ENCODE measurements at places on chromosomes 11 and 22. TPM values are rescaled to one million over a fixed set of nuclear protein-coding genes. Genes with fewer than 3 reads are reported as not detected.

The APOBEC3B gene
- total RNA-seq = 0.90 TPM

The LRRC74B gene
- total RNA-seq = not detected

The AMBRA1 gene
- 46.9 TPM for total RNA-seq

The C11orf21 gene
- total RNA-seq = not detected

The SHANK2 gene
- total RNA-seq = 4.9 TPM

The SLC22A12 gene
- total RNA-seq = not detected

DNA sequence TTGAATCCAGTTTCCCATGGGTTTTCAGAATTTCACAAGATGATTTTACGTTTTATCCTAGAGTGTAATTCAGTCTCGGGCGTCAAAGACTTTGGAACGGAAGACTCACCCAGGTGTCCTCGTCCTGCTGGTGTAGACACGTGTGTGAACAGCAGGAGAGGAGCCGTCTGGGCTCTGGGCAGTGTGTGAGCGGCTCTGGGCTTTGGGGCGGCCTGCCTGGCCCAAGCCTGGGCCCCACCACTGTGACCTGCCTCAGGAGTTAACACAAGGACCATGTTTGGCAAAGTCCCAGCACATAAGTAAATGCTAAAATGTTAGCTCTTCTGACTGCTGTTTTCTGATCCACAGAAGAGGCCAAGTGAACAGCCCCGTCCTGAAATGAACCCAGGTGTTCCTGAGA is 1093.3 kb downstream of the BRD1 start:
- DNase-seq = no peak

DNA sequence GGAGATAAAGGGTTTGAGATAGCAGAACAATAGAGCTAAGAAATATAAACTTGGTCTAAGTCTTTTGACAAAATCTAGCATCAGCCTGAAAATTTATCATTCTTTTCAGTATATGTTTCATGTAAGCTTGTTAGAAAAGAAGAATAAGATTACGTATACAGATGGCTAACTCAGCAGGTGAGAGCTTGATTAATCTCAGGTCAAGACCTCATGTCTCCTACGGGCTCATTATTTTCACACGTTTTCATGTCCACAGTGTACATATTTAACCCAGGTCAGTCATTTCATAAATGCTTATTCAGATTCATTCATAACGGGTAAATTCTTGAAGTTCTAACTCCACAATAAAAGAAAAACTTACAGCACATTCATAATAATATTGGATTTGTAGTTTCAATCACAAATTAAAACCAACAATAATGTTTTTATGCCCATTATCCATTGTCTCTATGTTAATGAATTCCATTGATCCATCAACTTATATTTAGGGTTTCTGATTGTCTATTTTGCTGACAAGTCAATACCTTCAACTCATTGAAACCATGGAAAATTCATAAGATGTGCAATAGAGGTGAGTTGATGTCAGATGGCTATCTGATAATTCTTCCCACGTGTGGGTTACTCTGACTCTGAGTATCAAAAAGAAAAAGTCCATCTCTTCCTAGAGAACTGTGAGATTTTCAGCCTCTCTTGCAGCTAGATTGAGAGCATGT is 102.6 kb downstream of the CASP12 start:
- no peak for DNase-seq

- DNase-seq = no peak
Measured at GRCh38 chr11:19912115-19912957, 199.7 kb downstream of the NAV2 start.

DNA sequence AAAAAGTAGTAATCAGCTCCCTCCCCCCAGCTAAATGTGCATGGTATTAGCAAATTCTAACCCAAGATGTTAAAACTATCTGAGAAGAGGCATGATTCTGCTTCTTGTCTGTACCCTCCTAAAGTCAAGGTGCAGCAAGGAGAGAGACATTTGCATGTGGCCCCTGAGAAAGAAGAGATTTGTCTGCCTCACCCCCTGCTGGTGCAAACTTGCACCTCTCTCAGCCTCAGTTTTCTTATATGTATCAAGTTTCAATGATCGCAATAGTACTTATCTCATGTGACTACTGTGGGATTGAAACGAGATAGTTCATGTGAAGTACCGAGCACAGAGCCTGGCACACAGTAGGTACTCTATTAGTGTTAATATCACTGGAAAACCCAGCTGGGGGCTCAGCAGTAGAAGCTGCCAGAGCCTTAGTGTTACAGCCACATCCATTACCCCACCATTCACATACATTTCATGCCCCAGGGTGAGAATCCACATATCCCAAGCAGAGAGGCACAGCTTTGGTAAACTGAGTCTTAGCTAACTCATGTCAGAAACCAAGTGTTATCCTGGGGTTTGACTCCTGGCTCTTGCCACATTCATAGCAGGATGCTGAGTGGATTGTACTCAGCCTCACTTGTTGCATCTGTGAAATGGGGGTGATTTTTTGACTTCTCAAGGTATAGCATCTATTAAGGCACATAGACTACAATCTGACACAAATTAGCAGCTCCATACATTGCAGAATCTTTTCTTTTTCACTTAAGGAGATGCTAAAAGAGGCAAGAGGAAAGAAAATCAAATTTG is 24.9 kb downstream of the CD44 start:
- no peak for DNase-seq

- DNase-seq = peak; percentile 47
Measured at GRCh38 chr11:43941257-43941994, 1.0 kb upstream of the C11orf96 start.

DNA sequence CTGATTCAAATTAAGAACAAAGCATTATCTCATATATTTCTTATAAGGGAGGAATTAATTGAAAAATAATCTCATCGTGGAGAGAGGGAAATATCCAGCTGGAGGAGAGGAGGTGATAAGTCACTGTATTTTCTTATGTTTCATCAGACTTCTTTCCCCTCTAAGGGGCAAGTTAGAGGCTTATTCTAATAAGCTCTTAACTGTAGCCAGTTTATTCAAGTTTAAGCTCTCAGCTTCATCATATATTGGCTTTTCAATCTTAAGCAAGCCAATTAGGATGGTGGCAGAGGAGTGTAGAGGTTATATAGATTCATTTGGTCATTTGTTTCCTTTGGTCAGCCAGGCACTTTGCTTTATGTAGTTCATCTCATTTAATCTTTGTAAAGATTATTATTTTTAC is 256.7 kb downstream of the GRM5 start:
- no peak for DNase-seq

DNA sequence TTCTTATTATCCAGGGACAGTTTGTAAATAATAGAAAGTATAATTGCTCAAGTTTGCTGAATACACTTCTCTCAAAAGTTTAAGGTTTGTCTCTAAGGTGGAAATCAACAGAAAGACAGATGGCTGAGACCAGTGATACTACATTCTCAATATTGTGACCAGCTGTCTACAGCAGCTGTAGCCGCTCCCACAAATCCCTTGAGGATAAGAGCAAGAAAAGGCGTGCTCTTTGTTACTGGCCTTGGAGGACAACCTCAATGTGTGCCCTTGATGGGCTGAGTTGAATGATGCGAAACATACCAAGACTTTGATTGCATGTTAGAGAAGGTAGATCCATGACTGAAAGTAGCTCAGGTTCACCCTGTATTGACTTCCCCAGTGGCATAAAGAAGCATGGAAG is 6.1 kb downstream of the OR6M1 start:
- DNase-seq = no peak

DNA sequence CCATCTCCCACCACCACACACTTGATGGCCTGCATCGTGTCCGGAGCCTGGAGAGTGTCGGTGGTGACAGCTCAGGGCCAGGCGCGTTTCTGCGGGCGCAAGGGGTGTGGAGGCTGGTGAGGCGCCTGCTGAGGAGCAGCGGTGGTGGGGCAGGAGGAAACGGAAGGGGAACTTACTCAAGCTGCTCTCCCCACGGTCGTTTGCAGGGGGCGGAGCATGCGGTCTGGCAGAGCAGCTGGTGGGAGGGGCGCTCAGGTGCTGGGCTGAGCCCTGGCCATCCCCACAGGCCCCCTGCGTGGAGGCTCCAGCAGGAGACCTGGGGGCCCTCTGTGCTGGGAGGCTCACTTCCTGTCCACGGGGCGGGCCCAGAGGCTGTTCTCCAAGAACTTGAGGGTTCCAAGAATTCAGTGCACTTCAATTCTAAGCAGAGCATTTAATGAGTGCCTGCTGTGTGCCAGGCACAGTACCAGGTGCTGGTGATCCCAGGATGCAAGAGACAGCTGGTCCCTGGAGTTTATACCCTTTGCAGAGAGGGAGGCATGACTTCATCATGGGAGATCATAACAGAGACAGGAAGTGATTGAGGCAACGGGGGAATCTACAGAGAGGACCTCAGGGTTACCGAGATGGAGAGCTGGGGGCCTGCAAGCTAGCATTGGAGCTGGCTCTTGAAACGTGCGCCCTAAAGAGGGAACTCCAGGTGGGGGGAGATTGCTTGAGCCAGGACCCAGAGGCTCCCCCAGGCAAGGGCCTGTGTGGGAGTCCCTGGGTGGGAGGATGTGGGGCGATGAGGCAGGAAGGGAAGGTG is at the start of gene RAC2:
Gene RAC2, minus strand, starts transcription at position 156 of the 808 bp plus-strand sequence. Its CDS starts 121 bp downstream, at position 35.
- DNase-seq = peak; percentile 58

DNA sequence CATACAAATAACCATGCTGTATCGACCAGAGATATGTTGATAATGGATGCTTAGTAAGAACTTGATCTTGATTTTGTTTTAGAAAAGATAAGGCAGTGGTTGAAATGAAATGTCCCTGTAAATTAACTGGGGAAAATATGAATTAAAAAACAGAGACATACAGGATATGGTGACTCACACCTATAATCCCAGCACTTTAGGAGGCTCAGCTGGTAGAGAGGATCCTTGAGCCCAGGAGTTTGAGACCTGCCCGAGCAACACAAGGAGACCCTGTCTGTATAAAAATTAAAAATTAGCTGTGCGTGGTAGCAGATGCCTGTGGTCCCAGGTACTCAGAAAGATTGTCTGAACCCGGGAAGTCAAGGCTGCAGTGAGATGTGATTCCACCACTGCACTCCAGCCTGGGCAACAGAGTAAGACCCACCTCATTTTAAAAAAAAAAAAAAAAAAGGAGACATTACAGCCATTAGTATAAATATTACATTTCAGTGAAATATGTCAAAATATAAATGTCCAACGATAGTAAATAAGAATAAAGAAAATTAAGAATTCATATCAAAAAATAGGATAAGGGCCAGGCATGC is 4.6 kb downstream of the PICALM start:
- DNase-seq = peak; percentile 35

- DNase-seq = no peak
Measured at GRCh38 chr11:9222654-9223053, 42.5 kb downstream of the DENND5A start.

GRCh38 chr11:108160970-108161566 is 39.7 kb downstream of the ACAT1 start:
- DNase-seq = no peak

DNA sequence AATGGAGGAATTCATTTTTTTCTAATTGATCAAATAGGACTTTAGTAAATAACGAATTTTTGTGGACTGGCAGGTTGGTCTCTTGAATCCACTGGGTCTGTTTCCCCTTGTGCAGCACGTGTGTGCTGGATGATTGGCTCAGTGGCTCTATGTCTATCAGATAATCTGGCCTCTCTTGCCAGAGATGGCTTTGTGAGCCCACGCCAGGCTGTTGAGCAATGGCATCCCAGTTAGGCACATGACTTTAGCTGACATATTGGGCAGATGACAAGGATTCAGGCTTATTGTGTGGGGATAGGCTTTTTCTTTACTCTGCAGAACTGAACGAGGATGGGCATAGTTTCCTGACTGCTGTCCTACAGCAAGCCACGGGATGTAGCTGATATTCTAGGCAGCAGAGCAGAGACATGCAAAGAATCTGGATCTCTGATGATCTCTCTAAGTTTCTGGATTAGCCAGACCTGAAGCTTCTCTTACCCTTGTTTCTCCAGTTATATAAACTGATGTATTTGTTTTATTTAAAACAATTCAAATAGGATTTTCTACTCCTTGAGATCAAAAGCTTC is 144.9 kb downstream of the ARHGAP42 start:
- no peak for DNase-seq

DNA sequence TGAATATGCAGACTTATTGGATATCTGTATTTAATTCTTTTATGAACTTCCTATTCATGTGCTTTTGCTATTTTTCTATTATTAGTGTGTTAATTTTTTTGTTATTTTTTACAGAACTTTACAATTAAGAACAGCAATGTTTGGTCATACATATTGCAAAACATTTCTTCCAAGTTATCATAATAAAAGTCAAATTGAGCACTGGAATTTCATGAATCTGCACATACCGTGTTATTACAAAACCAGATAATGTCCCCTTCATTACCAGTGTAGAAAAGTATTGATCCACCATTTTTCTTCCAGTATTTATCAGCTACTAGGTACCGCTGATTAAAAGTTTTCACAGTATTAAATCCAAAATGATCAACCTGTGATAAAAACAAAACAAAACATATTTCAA is 40.5 kb downstream of the PRCP start:
- peak; percentile 15 for DNase-seq

- DNase-seq = no peak
Measured at GRCh38 chr11:65793144-65793581, 6.3 kb downstream of the OVOL1 start.

DNA sequence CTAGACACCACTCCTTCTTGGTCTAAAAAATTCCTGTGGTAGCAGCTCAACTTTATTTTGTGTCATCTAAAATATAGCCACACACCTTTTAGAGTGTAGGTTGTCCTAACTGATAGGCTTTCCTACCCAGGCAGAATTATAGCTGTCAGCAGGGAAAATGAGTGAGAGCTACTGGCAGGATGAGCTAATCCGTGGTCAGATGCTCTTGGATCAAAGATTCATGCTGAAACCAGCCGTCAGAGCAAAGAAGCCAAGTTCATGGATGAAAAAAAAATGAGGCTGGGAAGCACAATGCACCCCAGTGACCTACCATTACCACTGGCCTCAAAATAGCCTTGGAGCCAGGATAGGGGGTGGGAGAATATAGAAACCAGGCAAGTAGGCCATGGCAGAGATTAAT is 113.1 kb upstream of the BLID start:
- DNase-seq = peak; percentile 54

- DNase-seq = peak; percentile 54
Measured at GRCh38 chr11:129853518-129854231, 38.0 kb downstream of the TMEM45B start.

GRCh38 chr11:76391021-76391420 is 9.9 kb downstream of the GVQW3 start:
- DNase-seq = no peak

- peak; percentile 94 for DNase-seq
Measured at GRCh38 chr11:58905721-58906547, 33.4 kb upstream of the GLYATL1 start.

- DNase-seq = no peak
Measured at GRCh38 chr22:49350441-49351121, 477.1 kb downstream of the BRD1 start.

DNA sequence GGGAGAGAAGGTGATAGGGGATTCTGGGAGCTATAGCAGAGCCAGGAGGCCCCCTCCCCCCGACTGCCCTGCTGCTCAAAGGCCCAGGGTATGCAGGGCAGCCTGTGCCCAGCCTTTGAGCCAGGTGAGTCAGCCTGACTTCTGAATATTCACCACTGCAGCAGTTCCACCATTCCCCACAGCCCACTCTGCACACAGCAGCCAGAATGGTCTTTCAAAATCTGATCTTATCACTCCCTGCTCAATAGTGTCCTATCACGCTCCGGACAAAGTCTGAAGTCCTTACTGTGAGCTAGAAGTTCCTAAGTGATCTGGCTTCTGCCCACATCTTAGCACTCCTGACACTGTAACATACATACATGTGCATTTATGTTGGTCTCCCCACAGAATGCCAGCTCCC is 111.7 kb downstream of the BUD13 start:
- no peak for DNase-seq

- DNase-seq = no peak
Measured at GRCh38 chr11:123255909-123256308, 60.9 kb upstream of the CLMP start.
